Liver (tissue), 10 donors: ENCODE measurements at places on chromosomes 2 and 18. TPM values are rescaled to one million over a fixed set of nuclear protein-coding genes. Genes with fewer than 3 reads are reported as not detected.
A peak's percentile ranks its signal among the peaks of the same experiment; 100 is the strongest.

The NEURL3 gene
- total RNA-seq, result 3.4 TPM

The G6PC2 gene
- not detected for total RNA-seq

The QPCT gene
- total RNA-seq, result 3.0 TPM

The LIMS3 gene
- 0.75 TPM for total RNA-seq

The CCDC178 gene
- not detected for total RNA-seq

The IL37 gene
- not detected for total RNA-seq

The DLX1 gene
- not detected for total RNA-seq

The ITPRIPL1 gene
- 3.1 TPM for total RNA-seq

The LRRC30 gene
- total RNA-seq, result not detected

The FIGN gene
- total RNA-seq, result 4.9 TPM

The GKN2 gene
- not detected for total RNA-seq

DNA sequence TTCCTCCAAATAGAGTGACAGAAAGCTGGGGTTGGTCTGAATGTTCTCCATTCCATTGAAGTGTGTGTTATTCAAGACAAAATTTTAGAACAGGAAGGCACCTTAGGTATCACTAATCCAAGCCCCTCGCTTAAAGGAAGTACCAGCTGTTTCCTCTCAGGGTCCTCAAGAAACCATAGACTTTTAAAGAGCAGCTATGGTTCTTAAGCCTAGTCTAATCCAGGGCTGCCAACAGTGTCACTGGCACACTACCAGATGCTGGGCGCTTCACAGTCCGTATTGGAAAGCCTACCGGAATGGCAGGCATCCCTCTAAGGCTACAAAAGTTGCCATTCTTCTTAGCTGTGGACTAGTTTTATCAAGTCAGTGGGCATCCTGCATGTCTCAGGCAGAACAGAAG is 1.9 kb downstream of the NEMP2 start:
- H3K4me3 ChIP-seq, result no peak overlapping the region
- DNase-seq, result no peak
- H3K27ac ChIP-seq, result no peak overlapping the region
- no peaks in the 10 kb centered on the region for H3K27me3 ChIP-seq
- H3K4me1 ChIP-seq, result peaks cover 1% of the 10 kb centered on the region

DNA sequence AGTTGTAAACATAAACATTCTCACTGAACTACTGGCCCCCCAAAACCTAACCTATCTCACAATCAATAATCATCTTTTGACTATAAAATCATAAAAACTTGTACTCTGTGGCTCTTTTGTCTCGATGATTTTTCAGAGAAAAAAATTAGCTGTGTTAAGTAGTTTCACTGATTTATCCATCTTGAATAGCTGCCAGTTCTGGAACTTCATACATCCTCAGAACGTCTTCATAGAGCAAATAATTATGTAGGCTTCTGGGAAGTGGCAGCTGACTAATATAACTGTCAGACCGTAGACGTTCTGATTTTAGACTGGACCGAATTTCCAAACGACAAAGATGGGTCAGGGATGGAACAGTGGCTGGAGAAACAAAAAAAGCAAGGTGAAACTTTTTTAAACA is 97.3 kb upstream of the CHAC2 start:
- H3K36me3 ChIP-seq, result no peaks in the 10 kb centered on the region
- H3K4me1 ChIP-seq, result no peaks in the 10 kb centered on the region
- no peak for DNase-seq
- no peaks in the 10 kb centered on the region for H3K27me3 ChIP-seq
- no peak overlapping the region for H3K27ac ChIP-seq

DNA sequence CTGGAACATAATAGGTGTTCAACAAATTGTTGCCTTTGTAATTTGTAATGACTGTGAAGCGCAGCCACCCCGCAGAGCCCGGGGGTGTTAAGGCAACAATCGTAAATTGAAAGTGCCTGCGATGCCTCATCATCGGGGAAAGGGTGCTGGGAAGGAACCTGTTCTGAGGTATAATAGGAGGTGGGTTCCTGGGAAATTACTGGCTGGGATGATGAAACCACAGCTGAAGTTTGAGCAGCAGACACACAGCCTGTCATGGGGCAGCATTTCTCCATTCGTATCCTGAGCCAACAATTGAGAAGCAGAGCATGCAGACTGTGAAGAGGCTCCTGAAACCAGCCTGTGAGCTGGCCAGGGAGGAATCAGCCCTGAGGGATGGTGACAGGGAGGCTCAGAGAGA is 404.0 kb upstream of the MYT1L start:
- H3K4me1 ChIP-seq, result no peaks in the 10 kb centered on the region
- H3K4me3 ChIP-seq, result no peak overlapping the region
- H3K27me3 ChIP-seq, result no peaks in the 10 kb centered on the region
- no peak for DNase-seq
- H3K27ac ChIP-seq, result no peak overlapping the region

- H3K4me1 ChIP-seq, result no peaks in the 10 kb centered on the region
- no peak overlapping the region for H3K27ac ChIP-seq
- H3K27me3 ChIP-seq, result no peaks in the 10 kb centered on the region
- DNase-seq, result no peak
These were observed 818.0 kb upstream of the ACVR2A start for GRCh38 chr2:147026664-147027295.

- no peak overlapping the region for H3K4me3 ChIP-seq
- H3K36me3 ChIP-seq, result peaks cover 2% of the 10 kb centered on the region
- H3K27ac ChIP-seq, result no peak overlapping the region
- no peak for DNase-seq
- H3K4me1 ChIP-seq, result no peaks in the 10 kb centered on the region
These were observed 34.7 kb downstream of the RALB start for GRCh38 chr2:120287183-120288015.

DNA sequence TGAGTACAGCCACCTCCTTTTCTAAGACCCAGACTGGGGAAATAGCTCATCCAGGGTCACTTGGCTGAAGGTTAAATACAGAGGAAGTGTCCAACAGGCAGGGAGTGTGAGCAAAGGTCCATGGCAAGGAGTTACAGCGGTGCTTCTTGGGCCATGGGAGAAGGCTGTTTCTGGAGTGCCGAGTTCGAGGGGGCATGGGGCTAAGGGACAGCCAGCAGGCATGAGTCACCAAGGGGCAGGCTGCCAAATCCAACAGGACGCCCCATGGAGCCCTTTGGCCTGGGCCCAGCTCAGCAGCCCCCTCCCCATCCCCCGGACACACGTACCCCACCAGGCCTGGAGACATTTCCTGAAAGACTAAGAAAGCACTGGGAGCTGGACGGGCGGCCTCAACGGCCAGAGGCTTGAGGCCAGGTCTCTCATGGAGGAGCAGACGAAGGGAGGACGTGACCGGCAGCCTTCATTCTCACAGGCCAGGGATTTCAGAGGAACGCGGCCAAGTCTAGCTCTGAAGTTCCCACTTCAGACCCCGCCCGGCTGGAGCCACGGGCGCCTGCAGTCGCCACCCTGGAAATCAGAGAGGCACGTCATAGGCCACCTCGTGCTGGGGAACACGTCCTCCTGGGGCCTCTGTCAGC is 160.4 kb downstream of the SMAD7 start:
- DNase-seq, result no peak
- no peaks in the 10 kb centered on the region for H3K36me3 ChIP-seq
- H3K27ac ChIP-seq, result peak overlapping the region; percentile 75
- H3K4me3 ChIP-seq, result no peak overlapping the region

DNA sequence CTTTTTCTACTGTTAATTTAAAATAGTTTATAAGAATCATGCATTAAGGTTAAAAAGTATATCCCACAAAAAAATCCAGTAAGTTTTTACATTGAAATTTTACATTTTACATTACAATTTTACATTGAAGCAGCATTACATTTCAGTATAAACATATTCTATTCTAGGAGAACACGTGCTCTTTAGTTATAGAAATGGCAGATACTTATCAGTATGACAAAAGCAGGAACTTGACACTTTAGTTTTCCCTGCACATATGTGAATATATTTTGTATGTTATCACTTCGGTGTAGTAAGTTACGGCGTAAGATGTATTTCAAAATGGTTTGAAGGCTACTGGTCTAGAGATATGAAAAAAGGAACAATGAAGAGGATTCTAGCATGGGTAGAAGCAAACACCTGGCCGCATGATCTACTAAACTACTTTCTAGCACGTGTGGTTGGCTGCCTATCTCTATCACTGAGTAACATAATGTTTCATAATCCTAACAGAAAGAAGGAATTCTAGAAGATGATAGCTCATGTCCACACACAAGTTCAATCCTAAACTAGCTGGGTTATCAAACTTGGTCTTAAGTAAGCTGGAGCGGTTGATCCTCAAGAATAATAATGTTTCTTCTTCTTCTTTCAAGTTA is 5.4 kb downstream of the IMMT start:
- DNase-seq, result no peak
- peaks cover 20% of the 10 kb centered on the region for H3K4me1 ChIP-seq
- H3K27ac ChIP-seq, result no peak overlapping the region
- H3K4me3 ChIP-seq, result no peak overlapping the region
- peaks cover 2% of the 10 kb centered on the region for H3K36me3 ChIP-seq

GRCh38 chr2:226903179-226903578 is 67.3 kb downstream of the RHBDD1 start:
- no peak overlapping the region for H3K27ac ChIP-seq
- no peaks in the 10 kb centered on the region for H3K4me1 ChIP-seq
- H3K27me3 ChIP-seq, result no peaks in the 10 kb centered on the region
- H3K4me3 ChIP-seq, result no peak overlapping the region
- no peaks in the 10 kb centered on the region for H3K36me3 ChIP-seq
- no peak for DNase-seq

DNA sequence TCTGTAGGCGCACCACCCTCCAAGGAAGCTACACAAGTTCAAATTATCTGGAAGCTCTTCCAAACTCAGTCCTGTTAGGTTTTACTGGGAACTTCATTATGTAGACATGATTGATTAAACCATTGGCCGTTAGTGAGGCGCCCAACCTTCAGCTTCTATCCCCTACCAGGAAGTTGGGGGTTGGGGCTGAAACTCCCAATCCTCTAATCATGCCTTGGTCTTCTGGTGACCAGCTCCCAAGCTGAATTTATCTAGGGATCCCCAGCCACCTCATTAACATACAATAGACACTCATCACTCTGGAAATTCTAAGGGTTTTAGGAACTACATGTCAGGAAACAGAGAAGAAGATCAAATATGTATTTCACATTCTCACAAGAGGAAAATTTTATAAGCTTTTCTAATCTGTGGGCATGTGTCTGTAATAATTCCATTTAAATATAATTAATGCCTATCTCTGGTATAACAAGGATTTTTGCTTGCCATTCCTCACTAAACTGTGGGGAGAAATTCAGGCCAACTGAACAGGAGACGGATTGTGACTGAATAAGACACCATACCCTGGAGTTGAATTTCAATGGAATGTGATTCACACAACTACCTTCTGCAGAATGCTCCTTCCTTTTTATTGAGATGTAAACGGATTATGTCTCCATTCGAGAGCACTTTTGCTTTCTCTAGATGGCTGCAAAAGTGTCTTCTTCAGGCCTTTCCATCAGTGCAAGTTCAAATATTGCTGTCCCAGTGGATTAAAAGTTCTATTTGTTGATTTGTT is 328.6 kb downstream of the LRRTM1 start:
- H3K27me3 ChIP-seq, result no peaks in the 10 kb centered on the region
- H3K36me3 ChIP-seq, result no peaks in the 10 kb centered on the region
- no peak for DNase-seq

- no peaks in the 10 kb centered on the region for H3K4me1 ChIP-seq
- H3K4me3 ChIP-seq, result no peak overlapping the region
- H3K27ac ChIP-seq, result no peak overlapping the region
- no peaks in the 10 kb centered on the region for H3K27me3 ChIP-seq
- no peak for DNase-seq
These were observed 412.2 kb downstream of the SPAG16 start for GRCh38 chr2:213696442-213696841.

GRCh38 chr2:120814352-120814751 is 78.7 kb downstream of the GLI2 start:
- H3K27ac ChIP-seq, result no peak overlapping the region
- H3K36me3 ChIP-seq, result no peaks in the 10 kb centered on the region
- DNase-seq, result no peak
- H3K27me3 ChIP-seq, result no peaks in the 10 kb centered on the region
- no peak overlapping the region for H3K4me3 ChIP-seq

DNA sequence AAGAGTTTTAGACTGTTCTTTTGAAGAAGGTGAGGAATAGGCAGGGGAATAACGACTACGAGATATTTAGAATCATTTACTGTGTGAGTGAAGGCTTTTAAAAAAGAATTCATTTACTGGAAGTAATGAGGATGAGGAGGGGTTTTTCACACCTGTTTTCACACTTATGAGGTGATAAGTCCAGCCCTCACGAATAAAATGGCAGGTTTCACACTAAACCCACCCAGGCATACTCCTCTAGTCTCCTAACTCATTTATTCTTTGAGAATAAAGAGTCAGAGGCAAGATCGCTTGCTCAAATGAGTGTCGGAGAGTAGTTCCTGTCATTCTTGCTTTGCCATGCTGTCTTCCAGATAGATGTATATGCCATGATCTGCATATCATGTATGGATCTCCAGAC is 79.0 kb upstream of the ZEB2 start:
- H3K4me1 ChIP-seq, result no peaks in the 10 kb centered on the region
- H3K27ac ChIP-seq, result no peak overlapping the region
- H3K36me3 ChIP-seq, result no peaks in the 10 kb centered on the region
- H3K27me3 ChIP-seq, result no peaks in the 10 kb centered on the region
- no peak overlapping the region for H3K4me3 ChIP-seq
- no peak for DNase-seq

GRCh38 chr2:85502720-85503119 is 36.2 kb upstream of the MAT2A start:
- H3K4me1 ChIP-seq, result peaks cover 16% of the 10 kb centered on the region
- H3K27me3 ChIP-seq, result no peaks in the 10 kb centered on the region
- H3K4me3 ChIP-seq, result no peak overlapping the region
- no peak for DNase-seq
- H3K27ac ChIP-seq, result no peak overlapping the region
- H3K36me3 ChIP-seq, result no peaks in the 10 kb centered on the region

DNA sequence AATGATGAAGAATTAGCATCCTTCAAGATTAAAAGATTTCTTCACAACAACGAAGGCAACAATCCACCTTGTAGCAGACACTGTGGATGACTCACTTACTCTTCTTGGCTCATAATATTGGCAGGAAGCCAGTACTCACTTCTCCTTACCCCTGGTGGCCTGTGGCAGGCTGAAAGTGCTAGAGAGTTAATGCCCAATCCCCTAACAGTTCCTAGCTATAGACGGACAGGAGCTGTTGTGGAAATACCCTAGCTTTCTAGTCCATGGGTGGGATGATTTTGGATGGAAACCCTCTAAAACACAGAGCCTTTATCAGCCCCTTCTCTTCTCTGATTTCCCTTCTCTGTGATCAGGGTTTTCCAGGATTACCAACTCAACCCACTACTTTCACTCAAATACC is 128.6 kb upstream of the NYAP2 start:
- H3K4me1 ChIP-seq, result no peaks in the 10 kb centered on the region
- no peak overlapping the region for H3K27ac ChIP-seq
- H3K4me3 ChIP-seq, result no peak overlapping the region

DNA sequence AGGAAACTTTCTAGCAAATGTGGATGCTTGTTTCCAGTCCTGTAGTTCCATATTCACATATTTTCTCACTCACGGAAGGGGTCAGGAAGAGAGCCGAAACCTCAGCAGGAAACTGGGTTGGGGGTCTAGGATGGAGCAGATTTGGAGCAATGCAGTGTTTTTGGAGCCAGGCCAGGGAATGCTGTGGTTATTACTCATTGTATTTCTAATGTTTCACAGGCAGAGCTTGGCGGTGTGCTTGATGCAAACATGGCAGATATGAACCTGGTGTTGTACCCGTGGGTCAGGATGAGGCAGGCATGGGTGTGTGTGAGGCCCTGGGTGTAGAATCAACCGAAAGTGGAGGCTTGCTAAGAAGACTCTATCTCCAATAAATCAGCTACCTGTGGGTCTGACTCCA is 34.6 kb upstream of the ACKR3 start:
- H3K4me1 ChIP-seq, result no peaks in the 10 kb centered on the region
- no peak overlapping the region for H3K27ac ChIP-seq
- DNase-seq, result no peak
- no peaks in the 10 kb centered on the region for H3K27me3 ChIP-seq
- no peaks in the 10 kb centered on the region for H3K36me3 ChIP-seq
